ENCODE measurements at places on chromosomes 5 and 9.

DNA sequence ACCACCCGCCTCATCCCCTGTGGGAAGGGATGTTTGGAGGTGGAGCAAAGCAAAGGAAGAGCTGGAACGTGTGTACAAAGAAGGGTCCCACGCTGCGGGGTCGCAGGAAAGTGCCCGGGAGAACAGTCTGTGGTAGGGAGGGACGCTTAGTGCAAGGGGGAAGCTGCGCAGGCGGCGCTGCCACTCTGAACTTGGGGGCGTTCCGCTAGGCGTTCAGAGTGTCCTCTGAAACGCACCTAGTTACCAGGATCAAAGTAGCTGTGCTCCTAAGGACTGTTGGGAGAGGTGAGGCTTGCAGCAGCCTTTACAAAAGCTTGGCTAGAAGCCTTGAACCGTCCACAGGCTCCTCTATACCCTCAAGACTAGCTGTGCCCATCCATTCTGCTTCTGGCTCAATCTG lies 29.3 kb upstream of the PDE8B start:
- no peak for DNase-seq

DNA sequence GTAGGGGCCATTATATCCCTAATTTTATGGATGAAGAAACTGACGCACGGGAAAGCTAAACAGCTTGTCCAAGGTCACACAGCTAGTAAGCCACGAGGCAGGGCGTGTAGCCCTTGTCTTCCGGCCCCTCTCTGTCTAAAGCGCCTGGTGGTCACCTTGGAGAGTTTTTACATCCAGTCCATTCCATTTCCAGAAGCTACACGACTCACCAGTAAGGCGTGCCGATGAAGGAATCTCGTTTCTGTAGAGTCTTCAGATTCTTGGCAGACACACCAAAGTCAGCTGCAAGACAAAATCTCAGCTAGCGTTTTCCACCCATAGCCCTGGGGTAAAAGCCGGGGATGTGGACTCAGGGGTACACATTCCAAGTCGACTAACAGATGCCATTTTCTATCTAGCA lies 80.5 kb downstream of the STK10 start:
- DNase-seq: no peak

- DNase-seq: no peak
These were observed 4.7 kb downstream of the APC start for GRCh38 chr5:112742424-112742823.

DNA sequence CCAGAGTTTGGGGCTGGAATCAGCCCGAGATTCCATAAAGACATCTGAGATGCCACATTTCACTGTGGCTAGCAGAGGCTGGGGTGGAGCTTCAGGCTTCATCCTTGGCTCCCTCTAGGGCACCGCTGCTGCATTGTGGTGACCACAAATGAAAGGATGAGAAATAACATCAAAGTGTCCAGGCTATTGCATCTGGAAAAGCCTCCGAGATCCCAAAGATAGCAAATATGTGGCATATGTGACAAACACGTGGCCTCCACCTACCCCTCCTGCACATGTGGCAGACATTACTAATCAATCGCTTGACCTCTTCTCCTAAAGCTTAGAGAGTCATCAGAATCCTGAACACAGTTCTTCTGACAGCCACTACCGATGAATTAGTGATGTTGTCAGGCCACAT lies 4.5 kb downstream of the SPARC start:
- no peak for DNase-seq

GRCh38 chr5:9411142-9411541 lies 134.7 kb downstream of the SEMA5A start:
- DNase-seq: no peak

- no peak for DNase-seq
These were observed 269.1 kb upstream of the ACTBL2 start for GRCh38 chr5:57751710-57752109.

DNA sequence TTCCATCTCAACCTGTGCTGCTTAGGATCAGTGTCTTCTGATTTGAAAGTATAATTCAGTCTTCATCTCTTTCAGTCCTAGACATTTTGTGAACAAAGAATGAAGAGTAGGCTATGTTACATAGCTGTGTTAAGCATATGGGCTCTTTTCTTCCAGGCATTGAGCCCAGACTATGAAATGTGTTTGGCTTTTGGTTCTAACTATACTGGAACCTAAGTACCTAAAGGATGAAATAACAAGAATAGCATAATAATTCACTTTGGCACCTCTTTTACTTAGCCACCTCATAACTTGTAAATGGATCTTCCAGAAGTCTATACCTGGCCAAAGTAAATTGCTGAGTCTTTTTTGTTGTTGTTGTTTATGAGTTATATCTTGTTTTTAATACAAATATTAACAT lies 71.4 kb downstream of the SLF1 start:
- DNase-seq: no peak

- no peak for DNase-seq
These were observed 69.6 kb downstream of the CCDC171 start for GRCh38 chr9:15622318-15622971.

GRCh38 chr5:93886917-93887361 lies 145.5 kb upstream of the POU5F2 start:
- no peak for DNase-seq

- DNase-seq: no peak
These were observed 149.7 kb upstream of the EFNA5 start for GRCh38 chr5:107820429-107820828.

DNA sequence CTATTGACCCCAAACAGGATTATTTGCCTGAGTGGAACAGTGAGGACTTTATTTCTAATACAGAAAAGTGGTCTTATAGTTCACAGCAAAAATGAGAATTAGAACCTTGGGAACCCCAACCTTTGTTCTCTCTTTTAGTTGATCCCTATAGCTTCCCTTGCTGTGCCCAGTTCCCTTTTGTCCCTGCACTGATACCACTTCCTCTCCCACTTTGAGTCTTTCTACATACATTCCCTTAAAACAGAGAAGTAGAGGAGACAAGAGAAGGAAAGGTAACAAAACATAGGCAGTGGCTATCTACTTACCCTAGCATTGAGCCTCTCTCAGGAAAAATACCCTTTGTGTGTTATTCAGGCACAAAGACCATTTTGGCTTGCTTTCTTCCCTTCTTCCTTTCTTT lies 246.4 kb downstream of the FAM114A2 start:
- no peak for DNase-seq

GRCh38 chr5:61139094-61139873 lies 23.0 kb downstream of the SMIM15 start:
- no peak for DNase-seq

- no peak for DNase-seq
These were observed 1182.3 kb downstream of the EFNA5 start for GRCh38 chr5:106488407-106488806.

DNA sequence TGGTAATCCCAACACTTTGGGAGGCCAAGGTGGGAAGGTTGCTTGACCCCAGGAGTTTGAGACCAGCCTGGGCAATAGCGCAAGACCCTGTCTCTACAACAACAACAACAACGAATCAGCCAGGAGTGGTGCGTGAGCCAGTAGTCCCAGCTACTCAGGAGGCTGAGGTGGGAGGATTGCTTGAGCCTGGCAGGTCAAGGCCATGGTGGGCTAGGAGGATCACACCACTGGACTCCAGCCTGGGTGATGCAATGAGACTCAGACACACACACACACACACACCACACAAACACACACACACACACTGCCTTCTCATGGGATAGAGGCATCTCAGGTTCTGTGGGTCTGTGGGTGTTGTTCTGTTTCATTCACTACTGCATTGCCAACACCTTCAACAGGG lies 115.0 kb downstream of the DCP2 start:
- no peak for DNase-seq

GRCh38 chr9:89796606-89797005 lies 191.8 kb downstream of the GADD45G start:
- DNase-seq: no peak

- no peak for DNase-seq
These were observed 124.9 kb downstream of the SPOCK1 start for GRCh38 chr5:137374110-137374714.

DNA sequence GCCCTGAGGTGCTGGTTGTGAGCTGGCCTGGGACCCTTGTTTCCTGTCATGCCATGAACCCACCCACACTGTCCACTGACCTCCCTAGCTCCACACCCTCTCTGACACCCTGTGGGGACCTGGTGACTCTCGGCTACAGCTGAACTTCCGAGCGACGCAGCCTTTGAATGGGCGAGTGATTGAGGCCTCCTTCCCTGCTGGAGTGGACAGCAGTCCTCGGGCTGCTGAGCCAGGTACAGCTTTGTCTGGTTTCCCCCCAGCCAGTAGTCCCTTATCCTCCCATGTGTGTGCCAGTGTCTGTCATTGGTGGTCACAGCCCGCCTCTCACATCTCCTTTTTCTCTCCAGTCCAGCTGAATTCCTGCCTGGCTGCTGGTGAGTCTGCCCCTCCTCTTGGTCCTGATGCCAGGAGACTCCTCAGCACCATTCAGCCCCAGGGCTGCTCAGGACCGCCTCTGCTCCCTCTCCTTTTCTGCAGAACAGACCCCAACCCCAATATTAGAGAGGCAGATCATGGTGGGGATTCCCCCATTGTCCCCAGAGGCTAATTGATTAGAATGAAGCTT lies 6.1 kb downstream of the CA9 start:
- no peak for DNase-seq
